Kidney glomerular epithelial cell (primary cell): ENCODE measurements at places on chromosomes 12 and 14.

DNA sequence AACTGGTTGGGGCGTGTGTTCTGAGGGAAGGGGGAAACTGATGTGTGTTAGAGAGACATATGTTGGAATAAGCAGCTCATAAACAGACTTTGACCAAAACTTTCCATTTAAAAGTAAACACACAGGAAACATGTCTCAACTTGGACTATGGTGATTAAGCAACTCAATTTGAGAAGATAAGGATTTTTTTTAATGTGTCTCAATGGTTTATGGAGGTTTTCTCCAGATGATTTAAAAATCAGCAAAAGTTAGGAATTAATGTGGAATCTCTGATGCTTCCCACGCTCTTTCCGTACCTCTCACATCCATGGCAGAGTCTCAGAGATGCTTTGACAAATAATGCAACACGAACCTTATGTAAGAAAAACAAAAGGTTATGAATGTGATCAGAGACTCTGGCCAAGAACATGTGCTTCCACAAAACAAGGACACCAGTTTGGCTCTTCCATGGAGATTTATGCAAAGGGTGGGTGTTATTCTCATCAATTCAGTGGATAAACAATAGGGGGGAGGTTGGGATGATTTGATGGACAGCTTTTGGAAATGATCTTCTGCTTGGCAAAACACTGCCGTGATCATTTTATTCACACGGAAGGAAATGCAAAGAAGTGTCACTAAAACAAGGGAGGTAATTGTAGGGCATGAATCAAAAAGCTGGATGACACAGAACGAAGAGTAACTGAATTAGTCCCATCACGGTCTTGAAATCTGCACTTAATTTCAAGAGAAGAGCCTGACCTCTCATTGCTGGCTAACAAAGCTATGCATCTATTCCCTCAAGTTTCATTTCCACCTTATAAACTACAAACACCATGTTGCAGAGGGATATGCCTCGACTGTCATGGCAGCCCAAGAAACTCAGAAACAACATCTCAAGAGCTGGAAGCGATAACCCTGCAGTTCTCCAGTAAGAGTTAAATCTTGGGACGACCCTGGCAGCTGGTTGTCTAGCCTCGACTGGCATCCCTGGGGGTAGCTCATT lies 76.5 kb downstream of the FOXN3 start:
- DNase-seq: no peak

DNA sequence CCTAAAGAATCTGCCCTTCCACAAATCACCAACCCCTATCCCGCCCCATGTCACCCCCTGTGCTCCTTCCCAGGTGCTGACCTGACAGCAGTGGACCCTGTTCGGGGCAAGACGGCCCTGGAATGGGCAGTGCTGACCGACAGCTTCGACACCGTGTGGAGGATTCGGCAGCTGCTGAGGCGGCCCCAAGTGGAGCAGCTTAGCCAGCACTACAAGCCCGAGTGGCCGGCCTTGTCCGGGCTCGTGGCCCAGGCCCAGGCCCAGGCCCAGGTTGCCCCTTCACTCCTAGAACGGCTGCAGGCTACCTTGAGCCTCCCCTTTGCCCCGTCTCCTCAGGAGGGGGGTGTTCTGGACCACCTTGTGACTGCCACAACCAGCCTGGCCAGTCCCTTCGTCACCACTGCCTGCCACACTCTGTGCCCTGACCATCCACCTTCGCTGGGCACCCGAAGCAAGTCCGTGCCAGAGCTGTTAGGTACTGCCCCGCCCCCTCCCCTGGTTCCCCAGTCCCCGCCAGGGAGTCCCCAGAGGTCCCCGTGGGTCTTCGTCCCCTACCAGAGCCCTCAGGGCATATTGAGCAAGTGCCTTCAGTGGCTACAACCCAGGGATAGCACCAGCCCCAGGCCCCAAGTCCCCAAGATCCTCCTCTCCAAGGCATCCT lies 2.7 kb downstream of the ANKRD33 start:
- DNase-seq: no peak

DNA sequence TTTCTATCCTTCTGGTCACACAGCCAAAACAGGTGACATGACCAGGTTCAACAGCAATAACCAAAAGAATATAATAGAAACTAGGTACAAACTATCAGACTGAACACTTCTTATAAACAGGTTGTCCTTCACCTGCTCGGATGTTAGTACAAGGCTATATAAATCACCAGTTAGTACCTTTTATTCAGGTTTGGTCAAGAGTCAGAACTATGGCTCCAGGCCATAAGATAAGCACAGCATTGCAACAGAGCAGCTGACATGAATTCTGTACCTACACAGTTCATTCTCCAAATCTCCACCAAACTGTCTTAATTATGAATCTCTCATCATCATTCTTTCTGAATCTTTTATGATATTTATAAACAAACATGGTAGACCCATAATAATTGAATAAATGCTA lies 123.9 kb downstream of the DIO2 start:
- no peak for DNase-seq

GRCh38 chr12:33180918-33181317 lies 258.7 kb downstream of the SYT10 start:
- no peak for DNase-seq

GRCh38 chr12:25755136-25755970 lies 202.3 kb upstream of the LMNTD1 start:
- no peak for DNase-seq

DNA sequence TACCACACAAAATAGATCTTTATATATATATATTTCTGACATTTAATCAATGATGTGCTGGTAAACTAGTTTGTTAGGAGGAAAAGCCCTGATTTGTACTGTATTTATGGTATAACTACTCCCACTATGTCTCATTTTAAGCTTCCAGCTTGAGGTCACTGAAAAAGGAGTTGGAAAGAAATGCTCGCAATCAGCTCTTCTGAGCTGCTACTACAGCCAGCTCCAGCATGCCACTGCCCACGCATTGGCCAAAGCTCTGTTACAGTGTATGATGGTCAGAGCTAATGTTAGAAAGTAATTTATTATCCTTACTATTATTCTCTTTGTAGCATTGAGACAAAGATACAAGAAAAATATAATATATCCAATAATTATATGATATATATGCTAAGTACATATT lies 55.0 kb upstream of the PCED1B start:
- DNase-seq: peak; percentile 33

GRCh38 chr12:114136631-114137030 lies 170.5 kb upstream of the RBM19 start:
- DNase-seq: no peak
